ENCODE measurements at places on chromosomes 1 and 21.

- H3K4me1 ChIP-seq: peaks cover 8% of the 10 kb centered on the region
- no peak overlapping the region for H3K4me3 ChIP-seq
- peak overlapping the region; percentile 51 for H3K27ac ChIP-seq
- DNase-seq: peak; percentile 90
- no peaks in the 10 kb centered on the region for H3K27me3 ChIP-seq
These were observed 7.7 kb downstream of the EPHX1 start for GRCh38 chr1:225817611-225818061.

DNA sequence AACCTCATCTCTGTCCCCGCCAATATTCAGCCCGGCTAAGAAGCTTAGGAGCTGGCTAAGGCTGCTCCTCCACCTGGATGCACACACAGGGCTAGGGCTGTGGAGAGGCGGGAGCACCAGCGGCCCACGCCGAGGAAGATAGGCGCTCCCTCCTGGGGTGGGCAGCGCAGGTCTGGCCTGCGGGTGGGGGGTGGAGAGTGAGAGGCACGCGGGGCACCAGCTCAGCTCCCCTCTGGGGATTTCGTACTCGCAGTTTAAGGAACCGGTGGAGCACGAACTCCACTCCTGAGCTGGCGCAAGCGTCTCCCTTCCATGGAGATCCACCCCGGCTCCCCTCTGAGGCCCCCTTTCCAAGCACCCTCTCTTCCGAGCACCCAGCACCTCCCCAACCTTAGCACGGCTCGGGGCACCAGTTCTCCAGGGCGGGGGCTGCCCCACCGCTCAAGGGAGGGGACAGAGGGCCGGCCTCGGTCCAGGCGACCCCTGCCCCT lies 433 bp upstream of the KAZN start:
- H3K4me1 ChIP-seq: no peaks in the 10 kb centered on the region
- DNase-seq: no peak
- no peak overlapping the region for H3K27ac ChIP-seq
- H3K4me3 ChIP-seq: no peak overlapping the region
- peaks cover 3% of the 10 kb centered on the region for H3K27me3 ChIP-seq

DNA sequence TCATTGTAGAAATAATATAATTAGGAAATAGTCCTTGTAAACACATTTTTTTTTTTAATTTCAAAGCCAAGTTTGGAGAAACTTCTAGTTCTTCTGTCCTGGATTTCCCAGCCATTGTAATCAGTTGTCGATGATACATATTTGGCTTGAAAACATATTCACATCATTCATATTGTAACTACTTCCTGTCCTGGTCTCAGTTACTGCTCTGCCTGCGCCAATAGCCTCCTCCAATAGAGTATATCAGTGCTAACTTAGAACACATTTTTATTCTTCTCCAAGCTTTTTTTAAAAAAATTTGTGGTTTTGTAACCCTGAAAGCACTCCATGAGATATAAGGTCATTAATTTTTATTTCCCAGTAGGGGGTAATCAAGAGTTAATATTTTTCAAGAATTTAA lies 46.1 kb upstream of the FMO2 start:
- no peaks in the 10 kb centered on the region for H3K27me3 ChIP-seq
- H3K36me3 ChIP-seq: peaks cover 1% of the 10 kb centered on the region
- DNase-seq: no peak
- peaks cover 7% of the 10 kb centered on the region for H3K4me1 ChIP-seq
- peak overlapping the region; percentile 79 for H3K27ac ChIP-seq

DNA sequence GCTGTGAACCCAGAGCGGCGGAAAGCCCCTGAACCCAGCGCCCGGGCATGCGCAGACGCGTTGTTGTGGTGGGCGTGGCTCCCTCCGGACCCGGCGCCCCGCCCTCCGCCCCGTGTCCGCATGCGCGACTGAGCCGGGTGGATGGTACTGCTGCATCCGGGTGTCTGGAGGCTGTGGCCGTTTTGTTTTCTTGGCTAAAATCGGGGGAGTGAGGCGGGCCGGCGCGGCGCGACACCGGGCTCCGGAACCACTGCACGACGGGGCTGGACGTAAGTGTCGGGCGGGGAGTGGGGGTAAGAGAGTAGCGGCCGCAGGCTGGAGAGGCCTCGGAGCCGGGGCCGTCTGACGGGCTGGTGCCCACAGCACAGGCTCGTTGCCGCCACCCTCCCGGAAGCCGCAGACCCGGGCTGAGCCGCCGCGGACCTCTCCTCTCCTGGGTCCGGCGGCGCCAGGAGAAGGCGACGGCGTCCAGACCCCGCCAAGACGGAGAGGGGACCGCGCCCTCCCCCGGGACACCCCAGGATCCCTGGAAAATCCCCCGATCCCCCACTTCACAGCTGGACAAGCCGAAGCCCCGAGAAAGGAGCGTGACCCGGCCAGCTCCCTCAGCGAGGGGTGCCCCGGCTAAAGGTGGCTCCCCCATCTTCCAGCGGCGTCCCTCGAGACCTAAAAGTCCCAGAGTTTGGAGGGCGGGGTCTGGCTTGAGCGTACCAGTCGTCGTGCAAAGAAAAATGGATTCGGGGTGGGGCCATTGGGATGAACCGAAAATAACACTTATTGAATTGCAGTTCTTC lies at the start of gene TMEM50A:
TMEM50A (plus strand) TSS at position 147 of the 794 bp plus-strand sequence. CDS start 2,153 bp downstream, outside the sequence.
- peak within 1 kb of the TSS; percentile 88 for H3K4me3 ChIP-seq
- peak within 1 kb of the TSS; percentile 96 for H3K27ac ChIP-seq
- H3K36me3 ChIP-seq: no peaks in the 10 kb centered on the region
- peak; percentile 93 for DNase-seq
- no peaks in the 10 kb centered on the region for H3K27me3 ChIP-seq
